ENCODE measurements at places on chromosomes 3 and 15. TPM values are rescaled to one million over a fixed set of nuclear protein-coding genes. Genes with fewer than 3 reads are reported as not detected.

PLCB2 gene
- total RNA-seq, result 4.0 TPM

GOLGA6D gene
- not detected for total RNA-seq

GOLGA6B gene
- total RNA-seq, result not detected

SLC12A8 gene
- total RNA-seq, result 23.3 TPM

REC114 gene
- not detected for total RNA-seq

DNA sequence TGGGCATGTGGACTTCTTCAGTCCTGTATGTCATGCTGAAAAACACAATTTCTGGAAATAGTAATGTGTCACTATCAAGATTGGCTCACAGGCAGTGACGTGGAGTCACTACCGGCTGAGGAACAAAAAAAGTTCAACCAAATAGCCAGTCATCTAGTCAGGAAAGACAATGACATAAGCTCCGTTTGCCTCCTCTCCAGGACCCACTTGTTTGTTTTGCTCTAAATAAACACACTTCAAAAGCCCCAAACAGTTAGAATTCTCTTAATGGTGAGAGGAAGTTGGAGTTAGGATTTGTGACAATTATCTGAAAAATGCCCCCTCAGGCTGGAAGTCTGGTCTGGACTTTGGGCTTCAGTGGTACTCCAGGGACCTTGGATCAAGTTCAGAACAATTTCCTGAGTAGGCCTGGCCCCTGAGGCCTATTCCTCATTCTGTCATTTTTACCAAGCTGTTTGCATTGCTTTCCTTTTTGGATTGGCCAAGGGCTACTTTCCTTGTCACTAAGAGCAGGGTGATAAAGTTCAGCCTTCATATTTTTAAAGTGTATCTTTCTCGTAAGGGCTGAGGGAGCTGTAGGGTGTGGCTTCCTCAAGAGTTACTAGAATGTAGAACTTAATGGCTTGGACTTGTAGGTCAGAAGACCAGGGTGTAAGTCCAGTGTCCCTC is 98.9 kb downstream of the EOMES start:
- H3K4me3 ChIP-seq, result no peak overlapping the region
- H3K36me3 ChIP-seq, result no peaks in the 10 kb centered on the region
- peak; percentile 14 for DNase-seq
- H3K27me3 ChIP-seq, result no peaks in the 10 kb centered on the region

- peaks cover 26% of the 10 kb centered on the region for H3K4me1 ChIP-seq
- no peak overlapping the region for H3K4me3 ChIP-seq
- H3K27ac ChIP-seq, result peak overlapping the region; percentile 23
- DNase-seq, result no peak
- no peaks in the 10 kb centered on the region for H3K27me3 ChIP-seq
- H3K36me3 ChIP-seq, result no peaks in the 10 kb centered on the region
These were observed 1.5 kb upstream of the LRIG1 start for GRCh38 chr3:66502245-66502874.

DNA sequence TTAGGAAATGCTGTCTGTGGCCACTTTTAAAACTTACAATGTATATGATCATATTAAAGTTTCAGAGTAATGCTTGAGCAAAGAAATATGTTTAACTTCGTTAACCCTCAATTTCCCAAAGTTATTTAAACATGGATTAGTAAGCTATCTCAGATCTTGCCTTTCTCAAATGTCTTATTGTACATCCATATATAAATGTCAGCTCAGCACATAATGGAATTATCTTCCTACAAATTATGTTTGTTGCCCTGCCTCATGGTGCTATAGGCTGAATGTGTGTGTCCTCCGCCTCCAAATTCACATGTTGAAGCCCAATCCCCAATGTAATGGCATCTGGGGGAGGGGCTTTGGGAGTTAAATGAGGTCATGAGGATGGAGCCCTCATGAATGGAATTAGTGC is 200.3 kb downstream of the MINAR1 start:
- H3K27ac ChIP-seq, result no peak overlapping the region
- peaks cover 9% of the 10 kb centered on the region for H3K4me1 ChIP-seq
- no peaks in the 10 kb centered on the region for H3K27me3 ChIP-seq
- H3K36me3 ChIP-seq, result no peaks in the 10 kb centered on the region
- DNase-seq, result no peak
- H3K4me3 ChIP-seq, result no peak overlapping the region

DNA sequence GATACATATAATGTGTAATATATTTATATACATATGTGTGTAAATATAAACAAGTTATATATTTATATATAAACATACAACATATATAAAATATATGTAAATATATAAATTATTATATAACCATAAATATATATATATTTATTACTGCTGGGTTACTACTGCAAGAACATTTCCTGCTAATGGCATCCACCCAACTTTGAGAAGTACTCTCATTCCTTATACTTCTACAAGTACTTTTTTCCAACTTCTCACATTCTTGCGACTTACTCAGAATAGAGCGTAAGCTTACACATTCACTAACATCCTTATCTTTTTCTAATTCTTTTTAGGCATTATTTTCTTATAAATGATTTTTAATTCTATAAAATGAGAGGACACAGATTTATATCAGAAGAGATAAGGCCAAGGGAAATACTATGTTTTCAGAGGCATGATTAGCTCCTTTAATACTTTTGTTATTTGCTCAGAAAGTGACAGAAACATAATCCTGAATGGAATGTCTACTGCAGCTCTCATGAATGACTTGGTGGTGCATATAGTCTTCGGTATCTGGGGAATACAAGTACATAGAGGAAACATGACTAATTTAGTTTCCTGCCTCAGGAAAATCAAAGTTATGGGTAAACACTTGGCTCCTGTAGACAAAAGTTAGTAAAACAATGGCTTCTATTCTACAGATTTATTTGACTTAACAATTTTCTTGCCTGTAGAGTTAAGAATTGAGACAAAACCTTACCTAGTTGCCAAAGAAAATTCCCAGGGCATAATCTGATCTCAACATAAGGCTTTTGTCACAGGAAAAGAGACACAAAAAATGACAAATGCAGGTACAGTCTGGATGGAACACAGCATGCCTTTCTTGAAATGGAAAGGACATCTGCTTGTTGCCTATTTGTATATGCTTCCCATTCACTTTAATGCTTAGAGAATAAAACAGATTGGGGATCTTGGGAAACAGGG is 453.9 kb downstream of the SQOR start:
- no peaks in the 10 kb centered on the region for H3K4me1 ChIP-seq
- no peak overlapping the region for H3K4me3 ChIP-seq
- no peaks in the 10 kb centered on the region for H3K36me3 ChIP-seq
- no peak overlapping the region for H3K27ac ChIP-seq
- no peak for DNase-seq
- H3K27me3 ChIP-seq, result no peaks in the 10 kb centered on the region

- no peaks in the 10 kb centered on the region for H3K27me3 ChIP-seq
- no peaks in the 10 kb centered on the region for H3K4me1 ChIP-seq
- H3K36me3 ChIP-seq, result no peaks in the 10 kb centered on the region
- no peak overlapping the region for H3K27ac ChIP-seq
- H3K4me3 ChIP-seq, result no peak overlapping the region
These were observed 172.8 kb upstream of the C2CD4B start for GRCh38 chr15:62337934-62338333.

GRCh38 chr3:89467898-89468363 is 360.5 kb downstream of the EPHA3 start:
- H3K36me3 ChIP-seq, result no peaks in the 10 kb centered on the region
- no peak overlapping the region for H3K4me3 ChIP-seq
- no peak for DNase-seq
- no peak overlapping the region for H3K27ac ChIP-seq
- no peaks in the 10 kb centered on the region for H3K4me1 ChIP-seq

- H3K4me1 ChIP-seq, result no peaks in the 10 kb centered on the region
- no peak overlapping the region for H3K4me3 ChIP-seq
- H3K27ac ChIP-seq, result no peak overlapping the region
- no peaks in the 10 kb centered on the region for H3K27me3 ChIP-seq
These were observed 377.0 kb downstream of the GAP43 start for GRCh38 chr3:116000311-116000710.

GRCh38 chr3:157618075-157618760 is 115.0 kb upstream of the VEPH1 start:
- H3K4me1 ChIP-seq, result no peaks in the 10 kb centered on the region
- H3K4me3 ChIP-seq, result no peak overlapping the region
- DNase-seq, result peak; percentile 15
- H3K27me3 ChIP-seq, result no peaks in the 10 kb centered on the region
- H3K36me3 ChIP-seq, result no peaks in the 10 kb centered on the region

- no peak overlapping the region for H3K4me3 ChIP-seq
- 0 out of 2 replicates have a peak, but pooled peaks cover 7% of the 10 kb centered on the region for H3K4me1 ChIP-seq
- no peaks in the 10 kb centered on the region for H3K36me3 ChIP-seq
- no peak for DNase-seq
- H3K27ac ChIP-seq, result no peak overlapping the region
These were observed 8.8 kb downstream of the STARD9 start for GRCh38 chr15:42584031-42584765.

DNA sequence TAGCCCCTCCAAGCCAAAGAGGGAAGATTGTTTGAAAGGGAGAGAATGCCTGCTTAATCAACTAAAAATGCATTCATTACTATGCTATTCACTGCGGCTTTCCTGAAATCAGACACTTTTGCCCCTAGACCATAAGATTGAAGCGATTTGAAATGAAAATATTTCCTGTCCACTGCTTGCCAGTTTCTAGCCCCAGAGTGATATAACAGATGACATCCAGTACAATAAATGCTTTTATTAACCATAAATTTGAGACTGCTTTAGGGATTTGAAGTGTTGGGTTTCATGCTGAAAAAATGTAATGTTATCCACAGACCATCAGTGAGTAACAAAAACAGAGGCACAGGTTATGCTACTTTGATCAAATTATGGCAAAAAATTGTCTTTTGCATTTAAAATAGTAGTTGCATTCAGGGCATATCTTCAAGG is 14.1 kb downstream of the IL17RD start:
- DNase-seq, result no peak
- H3K27ac ChIP-seq, result no peak overlapping the region
- H3K4me1 ChIP-seq, result no peaks in the 10 kb centered on the region
- H3K36me3 ChIP-seq, result no peaks in the 10 kb centered on the region
- no peaks in the 10 kb centered on the region for H3K27me3 ChIP-seq

DNA sequence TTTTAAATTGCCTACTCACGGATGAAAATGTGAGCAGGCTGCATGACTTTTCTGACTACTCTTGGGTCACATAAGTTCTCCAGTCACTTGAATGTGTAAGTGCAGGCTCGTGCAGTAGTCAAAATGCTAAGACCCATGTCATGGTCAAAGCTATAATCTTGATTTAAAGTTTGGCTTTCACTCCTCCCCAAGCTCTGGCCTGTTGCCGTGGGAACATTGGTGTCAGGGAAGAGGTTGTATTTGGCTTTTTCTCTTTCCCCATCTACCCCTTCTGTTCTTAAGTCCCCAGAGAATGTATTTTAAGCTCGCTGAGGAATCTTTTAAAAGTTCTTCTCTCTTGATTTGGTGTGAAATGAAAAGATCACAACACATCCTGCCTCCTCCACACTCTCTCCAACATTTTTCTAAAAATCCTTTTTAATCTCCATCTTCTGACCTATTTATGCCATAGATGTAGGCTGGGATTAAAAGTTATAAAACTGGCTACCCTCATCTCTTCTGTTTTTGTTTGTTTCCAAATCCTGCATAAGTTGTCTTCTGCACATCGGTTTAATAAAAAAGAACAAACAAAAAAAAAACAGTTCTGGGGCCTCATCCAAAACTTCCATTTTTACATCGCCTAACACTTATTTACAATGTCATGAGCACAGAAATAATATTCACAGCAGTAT is 61.4 kb upstream of the ADAMTSL3 start:
- DNase-seq, result no peak
- H3K4me1 ChIP-seq, result no peaks in the 10 kb centered on the region
- H3K36me3 ChIP-seq, result no peaks in the 10 kb centered on the region
- no peak overlapping the region for H3K27ac ChIP-seq
- H3K4me3 ChIP-seq, result no peak overlapping the region
- no peaks in the 10 kb centered on the region for H3K27me3 ChIP-seq

DNA sequence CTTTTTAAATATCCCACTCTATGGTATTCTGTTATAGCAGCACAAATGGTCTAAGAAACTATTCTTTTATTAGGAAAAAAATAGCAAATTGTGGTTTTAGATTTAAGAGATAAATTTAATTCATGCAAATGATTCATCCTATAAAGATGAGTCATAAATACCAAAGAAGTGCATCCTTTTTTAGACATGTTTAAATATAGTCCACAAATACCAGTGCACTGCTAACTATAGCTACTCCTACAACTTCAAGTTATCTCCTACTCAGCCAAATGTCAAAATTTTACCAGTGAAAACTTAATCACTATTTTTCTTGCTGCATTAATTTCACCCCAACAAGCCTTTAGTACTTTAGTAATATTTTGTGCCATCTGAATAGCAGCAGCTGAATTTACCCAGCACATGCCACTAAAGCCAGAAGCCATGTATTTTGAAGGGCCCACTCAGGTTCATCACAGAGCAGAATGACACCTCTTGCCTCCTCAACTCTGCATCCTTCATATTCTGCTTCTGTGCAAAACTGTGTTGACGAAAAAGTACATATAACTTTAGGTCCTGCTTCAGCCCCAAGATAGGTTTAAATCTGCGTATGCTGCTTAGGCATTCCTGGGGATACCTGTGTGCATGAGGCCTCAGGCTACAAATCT is 24.9 kb downstream of the CX3CR1 start:
- H3K36me3 ChIP-seq, result no peaks in the 10 kb centered on the region
- no peak overlapping the region for H3K4me3 ChIP-seq
- H3K27ac ChIP-seq, result no peak overlapping the region
- DNase-seq, result no peak
- no peaks in the 10 kb centered on the region for H3K4me1 ChIP-seq

DNA sequence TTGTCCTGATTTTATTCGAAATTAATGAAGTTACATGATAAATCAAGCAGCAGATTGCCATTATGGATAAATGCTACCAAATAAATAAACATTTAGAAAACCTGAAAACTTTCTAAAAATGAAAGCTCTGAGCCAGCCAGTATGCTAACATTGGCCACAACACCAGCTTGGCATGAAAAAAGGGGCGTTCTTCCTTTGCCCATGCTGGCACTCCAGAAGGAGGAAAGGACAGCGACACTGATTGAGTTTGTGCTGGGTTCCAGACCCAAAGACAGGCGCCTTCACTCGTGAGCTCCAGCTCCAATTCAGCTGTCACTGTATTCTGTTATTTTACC is 5.1 kb downstream of the STIMATE start:
- DNase-seq, result no peak
- no peak overlapping the region for H3K27ac ChIP-seq
- H3K4me1 ChIP-seq, result 0 out of 2 replicates have a peak, but pooled peaks cover 4% of the 10 kb centered on the region
- no peaks in the 10 kb centered on the region for H3K27me3 ChIP-seq

All from Caco-2 (cell line).